ENCODE measurements at places on chromosomes 11 and 22.
A peak's percentile ranks its signal among the peaks of the same experiment; 100 is the strongest.

DNA sequence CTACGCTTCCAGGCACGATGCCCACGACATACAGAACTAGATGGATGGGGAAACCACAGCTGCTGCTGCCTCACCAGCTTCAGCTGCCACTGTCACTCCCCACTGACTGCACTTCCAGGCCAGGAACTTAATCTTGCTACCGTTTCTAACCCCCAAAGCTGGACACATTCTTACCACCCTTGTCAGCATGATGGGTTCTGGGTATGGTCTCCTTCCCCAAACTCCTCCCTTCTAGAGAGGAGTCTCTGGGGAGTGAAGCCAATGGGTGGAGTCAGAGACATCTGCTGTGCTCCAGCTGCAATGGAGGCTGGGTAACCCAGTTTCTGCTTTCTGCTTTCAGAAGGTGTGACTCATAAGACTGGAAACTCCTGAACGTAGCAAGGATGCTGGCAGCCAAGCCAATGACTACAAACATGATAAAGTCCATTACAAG lies 87.0 kb upstream of the THY1 start:
- DNase-seq, result no peak

DNA sequence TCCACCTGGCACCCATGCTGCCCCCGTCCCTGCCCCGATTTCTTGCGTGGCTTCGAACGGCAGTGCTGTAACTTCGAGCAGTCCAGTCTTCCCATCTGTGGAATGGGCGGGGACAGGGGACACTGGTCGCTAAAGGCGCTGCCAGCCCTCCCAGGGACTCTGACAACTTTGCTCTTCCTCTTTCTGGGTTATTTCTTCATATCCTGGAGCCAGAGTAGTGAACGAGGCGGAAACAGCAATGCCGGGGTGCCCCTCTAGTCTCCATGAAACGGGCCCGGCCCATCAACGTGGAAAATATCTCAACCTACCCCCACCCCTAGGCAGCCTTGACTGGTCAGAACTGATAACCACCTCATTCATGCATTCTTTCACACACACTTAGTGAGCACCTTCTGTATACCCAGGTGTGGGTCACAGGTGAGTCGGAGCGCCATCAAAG lies 42.8 kb downstream of the TRIOBP start:
- no peak for DNase-seq

DNA sequence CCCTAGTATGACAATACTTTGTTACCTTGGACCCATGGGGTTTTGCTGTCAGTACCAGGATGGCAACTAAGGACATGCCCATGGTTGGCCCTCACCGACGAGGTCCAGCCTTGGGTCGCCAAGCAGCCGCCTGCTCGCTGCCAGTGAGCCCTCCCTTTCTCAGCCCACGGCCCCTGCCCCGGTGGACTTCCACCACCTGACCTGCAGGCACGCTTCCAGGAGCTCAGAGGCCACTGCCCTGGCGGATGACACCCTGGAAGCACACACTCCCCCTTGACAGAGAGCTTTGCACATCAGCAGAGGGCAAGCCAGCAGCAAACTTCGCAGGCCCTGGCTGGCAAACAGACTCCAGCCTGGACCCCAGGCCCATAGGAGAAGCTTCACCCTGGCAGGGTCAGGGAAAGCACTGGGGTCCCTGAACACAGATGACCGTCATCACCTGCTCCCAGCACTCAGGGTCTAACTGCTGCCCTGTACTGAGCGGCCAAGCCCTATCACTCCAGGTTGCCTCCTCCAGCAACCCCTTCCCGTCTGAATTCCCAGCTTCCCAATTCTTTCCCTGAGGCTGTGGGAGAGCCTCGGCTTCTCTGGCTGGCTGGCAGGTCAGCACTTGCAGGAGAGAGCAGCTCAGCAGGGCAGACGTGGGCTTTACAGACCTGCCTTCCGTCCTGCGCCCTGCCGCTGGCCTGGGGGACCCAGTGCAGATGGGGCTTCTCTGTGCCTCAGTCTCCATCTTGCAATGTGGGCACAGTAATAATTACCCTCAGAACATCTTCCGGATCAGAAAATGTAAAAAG lies 2.7 kb upstream of the PPARA start:
- DNase-seq, result no peak

- no peak for DNase-seq
These were observed 875.8 kb downstream of the DLG2 start for GRCh38 chr11:84751371-84751770.

DNA sequence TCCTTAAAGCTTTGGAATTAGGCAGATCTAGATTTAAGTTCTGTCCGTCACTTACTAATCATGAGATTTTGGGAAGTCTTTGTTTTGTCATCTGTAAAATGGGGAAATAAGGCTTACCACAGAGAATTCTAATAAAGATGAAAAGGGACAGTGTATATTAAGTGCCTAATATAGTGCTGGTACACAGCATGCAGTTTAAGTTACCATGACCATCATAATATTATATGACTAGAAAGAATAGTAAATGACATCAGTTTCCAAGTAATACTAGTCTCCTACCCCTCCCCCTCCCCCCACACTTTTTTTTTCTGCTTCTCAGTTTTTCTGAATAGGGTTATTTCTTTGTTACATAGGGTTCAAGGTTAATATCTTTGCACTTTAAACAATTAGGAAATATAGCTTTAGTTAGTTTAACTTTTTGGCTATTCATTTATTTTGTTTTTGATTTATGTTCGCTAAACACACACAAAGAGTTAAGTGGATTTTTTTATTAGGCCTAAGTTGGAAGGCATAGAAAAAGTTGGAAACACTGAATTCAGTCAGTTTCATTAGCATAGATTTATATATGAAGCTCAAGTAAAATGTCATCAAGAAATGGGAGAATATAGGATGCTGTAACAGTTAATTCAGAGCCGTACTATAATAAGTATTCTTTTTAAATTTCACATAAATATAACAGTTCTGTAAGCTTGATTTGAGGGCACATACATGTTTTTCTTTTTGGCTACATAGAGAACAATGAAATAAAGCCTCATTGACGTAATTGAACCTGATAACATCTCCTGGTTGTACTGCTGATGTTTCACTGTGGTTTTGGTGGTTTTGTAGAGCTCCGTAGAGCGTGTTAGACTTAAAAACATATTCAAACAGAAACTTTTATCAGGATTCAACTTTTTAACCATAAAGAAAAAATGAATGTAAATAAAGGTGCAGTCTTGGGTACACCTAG lies 121.2 kb downstream of the PDE3B start:
- no peak for DNase-seq

- DNase-seq, result no peak
These were observed 13.1 kb downstream of the APOL2 start for GRCh38 chr22:36226189-36226588.

GRCh38 chr11:71388637-71389235 lies 59.5 kb downstream of the DHCR7 start:
- DNase-seq, result no peak

DNA sequence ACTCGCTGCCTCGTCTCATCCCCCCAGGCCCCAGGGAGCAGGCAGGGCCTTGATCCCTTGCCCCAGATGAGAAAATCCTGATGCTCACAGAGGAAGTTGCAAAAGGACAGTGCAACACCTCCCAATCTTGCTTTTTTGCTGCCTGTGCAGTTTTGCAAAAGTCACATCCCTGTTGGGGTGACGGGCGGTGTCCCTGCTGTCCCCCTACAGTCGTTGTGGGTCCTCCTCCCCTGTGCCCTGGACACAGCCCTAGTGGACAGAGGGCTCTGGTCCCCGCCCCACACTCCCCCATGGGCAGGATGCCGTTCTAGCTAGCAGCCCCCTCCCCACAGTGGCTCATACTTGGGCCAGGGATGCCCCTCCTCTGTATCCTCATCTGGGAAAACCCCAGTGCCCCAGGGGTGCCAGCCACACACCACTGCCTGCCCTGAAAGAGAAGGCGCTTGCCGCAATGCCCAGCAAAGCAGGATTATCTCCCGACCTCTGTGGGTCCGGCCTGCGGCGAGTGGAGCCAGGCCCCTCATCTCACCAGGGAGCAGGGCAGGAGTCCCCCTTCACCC lies 18.4 kb upstream of the CTSD start:
- DNase-seq, result no peak

- DNase-seq, result no peak
These were observed 129.9 kb downstream of the BUD13 start for GRCh38 chr11:116642902-116643301.

- peak; percentile 31 for DNase-seq
These were observed 74.4 kb downstream of the ARHGAP32 start for GRCh38 chr11:129117595-129118350.

DNA sequence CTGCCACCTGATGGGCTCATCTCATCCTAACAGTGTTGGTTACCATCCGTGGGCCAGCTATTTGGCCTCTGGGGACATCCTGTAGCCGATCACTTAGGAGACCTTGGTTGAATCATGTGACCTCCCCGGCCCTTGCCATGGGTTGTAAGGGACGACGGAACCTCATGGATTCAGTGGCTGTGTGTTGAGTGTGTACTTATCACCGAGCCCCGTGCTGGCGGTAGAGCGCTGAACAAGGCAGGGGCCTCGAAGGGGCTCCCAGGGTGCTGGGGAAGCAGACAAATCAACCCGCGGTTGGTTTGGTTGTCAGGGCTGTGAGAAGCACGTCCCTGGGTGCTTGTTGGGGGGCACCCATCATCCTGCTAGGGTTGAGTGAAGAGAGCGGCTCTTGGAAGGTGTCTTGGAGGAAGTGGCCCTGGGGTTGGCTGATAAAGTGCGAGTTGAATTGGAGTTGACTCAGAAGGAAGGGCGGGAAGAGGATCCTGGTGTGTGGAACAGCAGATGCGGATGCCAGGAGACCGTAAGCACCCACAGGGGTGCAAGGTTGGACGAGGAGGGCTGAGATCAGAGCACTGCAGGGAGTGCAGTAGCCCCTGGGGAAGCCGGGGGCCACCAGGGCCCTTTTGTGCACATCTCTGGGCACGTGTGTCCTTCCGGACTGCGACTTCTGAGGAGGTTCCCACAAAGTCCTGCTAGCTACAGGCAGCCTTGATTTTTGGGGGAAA lies 53.6 kb downstream of the MPPED1 start:
- DNase-seq, result no peak

DNA sequence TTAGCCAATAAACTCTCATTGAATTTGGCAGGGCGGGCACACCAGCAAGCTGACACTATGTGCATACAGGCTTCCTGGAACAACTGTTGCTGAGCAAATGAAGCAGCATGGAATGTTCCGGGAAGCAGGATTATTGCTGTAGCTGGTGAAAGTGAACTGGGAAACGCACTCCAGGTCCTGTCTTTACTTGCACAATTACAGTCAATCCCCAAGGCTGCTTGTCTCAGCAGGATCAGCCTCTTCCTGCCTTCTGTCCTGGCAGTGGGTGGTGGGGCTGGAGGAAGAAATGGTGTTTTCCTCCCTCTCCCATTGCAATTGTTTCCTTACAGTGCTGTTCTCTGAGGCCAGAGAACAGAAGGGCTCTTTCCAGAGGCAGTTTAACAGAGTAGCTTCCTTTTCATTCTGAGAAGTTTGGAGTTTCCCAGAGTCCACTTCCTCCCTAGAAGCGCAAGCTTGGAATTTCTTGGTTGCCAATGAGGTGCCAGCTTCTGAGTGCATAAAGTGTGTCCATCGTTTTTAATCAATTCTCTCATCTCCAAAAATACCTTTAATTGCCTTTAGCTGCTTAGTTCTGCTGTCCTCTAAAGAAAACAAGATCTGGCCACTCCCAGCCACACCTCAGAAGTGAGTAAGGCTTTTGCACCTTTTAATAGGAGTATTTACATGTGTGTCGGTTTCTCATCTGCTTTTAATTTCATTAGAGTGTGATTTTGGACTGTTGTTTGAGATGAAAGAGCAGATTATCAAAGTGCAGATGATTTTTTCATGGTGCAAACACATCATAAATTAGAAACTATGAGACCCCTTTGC lies 19.9 kb downstream of the CD44 start:
- no peak for DNase-seq

DNA sequence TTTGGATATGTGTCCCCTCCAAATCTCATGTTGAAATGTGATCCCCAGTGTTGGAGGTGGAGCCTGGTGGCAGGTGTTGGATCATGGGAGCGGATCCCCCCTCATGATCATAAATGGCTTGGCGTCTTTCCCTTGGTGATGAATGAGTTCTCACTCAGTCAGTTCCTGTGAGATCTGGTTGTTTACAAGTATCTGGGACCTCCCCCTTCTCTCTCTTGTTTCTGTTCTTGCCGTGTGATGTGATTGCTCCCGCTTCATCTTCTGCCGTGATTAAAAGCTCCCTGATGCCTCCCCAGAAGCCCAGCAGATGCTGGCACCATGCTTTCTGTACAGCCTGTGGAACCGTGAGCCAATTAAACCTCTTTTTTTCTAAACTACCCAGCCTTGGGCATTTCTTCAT lies 102.2 kb downstream of the SEZ6L start:
- DNase-seq, result no peak

DNA sequence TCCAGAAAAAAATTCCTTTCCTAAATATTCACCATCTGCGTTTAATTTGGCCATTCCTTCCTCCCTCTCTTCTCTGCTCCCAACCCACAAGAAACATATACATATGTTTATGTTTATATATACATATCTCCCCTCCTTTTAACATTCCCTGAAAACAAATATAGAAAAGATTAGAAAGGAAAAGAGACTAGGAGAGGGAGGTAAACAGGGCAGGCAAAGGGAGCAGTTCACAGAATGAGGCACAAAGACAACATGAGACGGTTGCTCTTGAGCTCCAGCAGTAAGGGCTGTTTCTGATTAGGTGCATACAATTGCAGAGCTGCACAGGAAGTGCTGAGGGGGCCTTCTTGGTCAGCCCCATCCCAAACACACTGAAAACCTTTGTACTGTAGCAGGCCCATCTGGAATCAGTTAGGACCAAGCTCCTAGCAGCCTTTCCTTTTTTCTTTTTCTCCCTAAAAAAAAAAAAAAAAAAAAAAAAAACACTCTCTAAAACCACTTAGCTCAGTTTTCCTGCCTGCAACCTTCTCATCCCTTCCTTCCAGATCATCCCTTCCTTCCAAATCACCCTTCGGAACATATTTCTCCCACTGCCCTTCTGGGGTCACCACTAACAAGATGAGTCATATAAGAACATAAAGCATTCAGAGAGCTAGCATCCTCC lies 57.0 kb downstream of the RBFOX2 start:
- DNase-seq, result no peak

- DNase-seq, result no peak
These were observed 55.9 kb downstream of the KCNC1 start for GRCh38 chr11:17790453-17790852.

DNA sequence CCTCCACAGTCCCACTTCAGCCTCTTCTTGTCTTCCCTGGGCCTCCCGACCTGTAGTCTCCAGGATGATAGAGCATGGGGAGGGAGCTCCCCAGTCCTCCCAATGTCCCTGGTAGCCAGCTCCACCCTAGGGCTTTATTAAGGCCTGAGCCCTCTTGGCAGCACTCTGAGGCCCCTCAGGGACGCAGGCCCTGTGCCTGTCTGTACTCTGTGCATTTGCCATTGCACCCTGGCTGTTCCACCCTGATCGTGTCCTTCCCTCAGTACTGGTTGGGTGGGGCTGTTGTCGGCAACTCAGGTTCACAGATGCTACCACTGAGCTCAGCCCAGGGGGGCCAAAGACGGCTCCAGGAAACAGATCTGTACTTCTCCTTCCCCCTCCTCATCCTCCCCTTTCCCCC lies 7.2 kb downstream of the SSTR3 start:
- peak; percentile 8 for DNase-seq

GRCh38 chr11:95768521-95768920 lies 21.1 kb downstream of the FAM76B start:
- DNase-seq, result no peak

- DNase-seq, result no peak
These were observed 1.6 kb downstream of the SPTBN2 start for GRCh38 chr11:66727282-66728037.

All from activated naive CD4-positive, alpha-beta T cell treated with anti-CD3 and anti-CD28 coated beads, Interleukin-2, amount 50 U/mL, for 16 hours (primary cell).